ENCODE measurements at places on chromosomes 7 and 10.

- no peak for DNase-seq
Observed at GRCh38 chr7:151442776-151443496, 3.0 kb upstream of the CRYGN start.

DNA sequence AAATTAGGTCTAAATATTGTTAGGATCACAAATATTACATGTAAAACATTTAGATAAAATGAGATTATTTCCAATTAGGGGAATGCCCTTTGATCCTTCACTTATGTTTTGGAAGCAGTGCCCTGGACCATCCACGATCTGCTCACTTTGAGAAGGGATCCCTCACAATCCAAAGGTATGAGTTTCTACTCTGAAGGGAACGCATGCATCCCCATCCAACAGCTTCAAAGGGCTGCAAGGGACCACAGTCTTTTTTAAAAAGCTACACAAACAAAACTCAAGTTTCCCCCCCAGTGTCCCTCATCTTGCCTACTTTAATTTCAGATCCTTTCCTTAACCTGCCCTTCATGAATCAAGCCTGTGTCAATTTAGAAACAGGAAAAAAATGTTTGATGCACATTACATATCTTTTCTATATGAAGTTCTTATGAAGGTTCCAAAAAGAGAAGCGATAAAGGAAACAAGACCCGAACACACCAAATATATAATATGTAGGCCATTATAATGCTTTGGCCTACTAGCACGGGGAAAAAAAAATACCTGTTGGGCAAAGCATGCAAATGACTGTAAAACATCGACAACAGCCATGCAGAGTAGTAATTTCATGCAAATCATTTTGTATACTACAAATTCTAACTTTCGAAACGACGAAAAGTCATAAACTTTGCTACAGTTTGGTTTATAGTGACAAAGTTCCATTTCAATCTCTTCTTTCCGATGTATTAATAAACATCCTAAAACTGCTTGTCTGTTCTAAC lies 2.0 kb downstream of the EIF3A start:
- no peak for DNase-seq

DNA sequence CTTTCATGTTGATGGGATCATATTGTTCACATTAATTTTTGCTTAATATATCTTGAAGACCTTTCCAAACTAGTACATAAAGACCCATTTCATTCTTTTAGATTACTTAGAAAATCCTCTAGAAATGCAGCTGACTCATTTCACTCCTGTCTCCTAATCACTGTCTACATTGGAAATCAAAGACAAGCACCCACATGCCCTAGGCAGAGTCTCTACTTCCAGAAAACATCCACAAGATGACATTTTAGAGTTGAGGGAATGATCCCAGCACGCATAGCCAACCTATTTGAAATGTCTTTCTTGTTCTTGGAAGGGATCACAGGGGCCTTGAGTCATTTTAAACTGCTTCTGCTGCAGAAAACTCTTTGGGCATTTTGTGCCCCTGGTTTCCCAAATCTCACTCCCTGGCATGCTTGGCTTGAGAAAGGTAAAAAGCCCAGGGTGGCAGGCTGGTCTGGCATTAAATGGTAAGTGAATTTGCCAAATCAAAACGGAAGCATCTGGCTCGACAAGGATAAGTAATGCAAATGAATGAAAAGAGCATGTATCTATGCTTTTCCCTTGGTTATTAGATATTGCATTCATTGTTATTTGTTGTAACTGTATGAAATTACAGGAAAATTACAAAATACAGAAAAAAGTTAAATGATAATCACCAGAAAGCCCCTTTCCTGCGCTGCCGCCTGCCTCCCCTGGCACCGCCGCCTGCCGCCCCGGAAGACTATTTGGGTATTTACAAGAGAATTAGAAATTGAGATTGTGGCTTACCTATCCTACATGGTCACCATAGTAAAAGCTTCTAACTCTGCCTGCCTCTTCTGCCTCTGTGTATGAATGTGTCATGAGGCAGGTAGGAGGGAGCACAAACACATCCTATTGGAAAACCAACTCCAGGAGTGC lies 225.3 kb downstream of the PTEN start:
- DNase-seq = no peak

GRCh38 chr10:118241229-118242137 lies 100.6 kb downstream of the FAM204A start:
- DNase-seq = peak; percentile 87

GRCh38 chr7:156036153-156036552 lies 223.9 kb upstream of the SHH start:
- DNase-seq = no peak

GRCh38 chr10:130301021-130301892 lies 165.1 kb downstream of the GLRX3 start:
- peak; percentile 88 for DNase-seq

GRCh38 chr10:14225379-14225778 lies 105.3 kb downstream of the FRMD4A start:
- DNase-seq = no peak

GRCh38 chr7:188727-189500 lies 3.5 kb upstream of the FAM20C start:
- DNase-seq = no peak

DNA sequence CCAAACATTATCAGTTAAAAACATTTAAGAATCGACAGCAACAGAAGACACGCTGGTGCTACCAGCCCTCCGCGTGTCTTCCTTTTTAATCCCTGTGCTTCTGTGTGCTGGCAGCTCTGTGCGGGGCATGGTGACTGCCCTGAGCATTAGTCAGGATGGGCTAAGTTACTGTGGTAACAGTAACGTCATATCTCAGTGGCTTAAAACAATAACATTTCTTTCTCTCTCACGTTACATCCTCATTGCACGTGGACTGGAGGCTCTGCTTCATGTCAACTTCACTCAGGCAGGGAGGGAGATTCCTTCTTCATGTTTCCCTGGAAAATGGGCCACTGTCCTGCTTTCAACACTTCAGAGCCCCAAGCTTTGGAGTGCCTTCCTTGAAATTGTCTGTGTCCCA lies 378.5 kb downstream of the CCSER2 start:
- no peak for DNase-seq

GRCh38 chr7:31087351-31087750 lies 35.2 kb downstream of the ADCYAP1R1 start:
- peak; percentile 25 for DNase-seq

DNA sequence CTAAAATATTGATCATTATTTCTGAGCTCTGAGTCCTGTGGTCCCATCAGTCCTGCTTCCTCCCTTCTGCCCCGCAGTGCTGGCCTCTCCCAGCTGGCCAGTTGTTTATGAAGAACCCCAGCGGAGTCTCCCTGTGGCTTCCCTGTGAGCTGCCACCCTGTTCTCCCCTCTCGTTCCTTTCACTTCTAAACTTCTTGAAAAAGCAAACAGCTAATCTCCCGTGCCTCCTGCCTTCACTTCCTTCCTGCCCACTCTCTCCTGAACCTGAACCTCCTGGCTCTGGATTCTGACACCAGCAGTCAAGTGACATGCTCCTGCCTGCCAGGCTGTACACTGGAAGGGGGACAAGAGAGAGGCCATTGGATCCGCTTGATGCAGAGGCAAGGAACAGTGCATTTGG lies 63.7 kb upstream of the ZPBP start:
- DNase-seq = no peak

GRCh38 chr7:51292596-51292995 lies 24.0 kb downstream of the COBL start:
- no peak for DNase-seq

DNA sequence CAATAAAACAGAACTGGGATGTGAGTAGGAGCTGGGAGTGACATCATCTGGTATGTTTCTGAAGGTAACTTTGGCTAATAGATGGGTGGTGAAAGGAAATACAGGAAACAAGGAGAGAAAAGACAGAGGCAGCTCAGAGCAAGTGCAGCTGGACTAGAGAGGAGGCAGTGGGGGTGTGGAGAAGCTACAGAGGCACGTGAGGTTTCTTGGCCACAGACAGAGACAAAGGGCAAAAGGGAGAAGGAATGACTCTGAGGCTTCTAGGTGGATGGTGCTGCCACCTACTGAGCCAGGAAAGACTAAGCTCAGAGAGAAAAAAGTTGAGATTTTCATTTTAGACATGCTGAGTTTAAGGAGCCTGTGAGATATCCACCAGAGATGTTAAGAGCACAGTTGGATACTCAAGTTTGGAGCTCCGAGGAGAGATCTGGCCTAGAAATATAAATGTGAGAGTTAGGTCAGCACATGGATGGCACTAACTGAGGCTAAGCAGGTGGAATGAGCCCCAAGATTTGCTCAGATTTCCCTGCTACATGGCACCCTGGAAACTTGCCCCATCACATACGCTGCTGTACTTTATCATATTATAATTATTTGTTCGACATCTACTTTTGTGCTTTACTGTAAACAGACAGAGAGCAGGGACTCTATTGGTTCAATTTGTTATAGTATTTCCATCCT lies 293.0 kb upstream of the IMMP2L start:
- DNase-seq = no peak

DNA sequence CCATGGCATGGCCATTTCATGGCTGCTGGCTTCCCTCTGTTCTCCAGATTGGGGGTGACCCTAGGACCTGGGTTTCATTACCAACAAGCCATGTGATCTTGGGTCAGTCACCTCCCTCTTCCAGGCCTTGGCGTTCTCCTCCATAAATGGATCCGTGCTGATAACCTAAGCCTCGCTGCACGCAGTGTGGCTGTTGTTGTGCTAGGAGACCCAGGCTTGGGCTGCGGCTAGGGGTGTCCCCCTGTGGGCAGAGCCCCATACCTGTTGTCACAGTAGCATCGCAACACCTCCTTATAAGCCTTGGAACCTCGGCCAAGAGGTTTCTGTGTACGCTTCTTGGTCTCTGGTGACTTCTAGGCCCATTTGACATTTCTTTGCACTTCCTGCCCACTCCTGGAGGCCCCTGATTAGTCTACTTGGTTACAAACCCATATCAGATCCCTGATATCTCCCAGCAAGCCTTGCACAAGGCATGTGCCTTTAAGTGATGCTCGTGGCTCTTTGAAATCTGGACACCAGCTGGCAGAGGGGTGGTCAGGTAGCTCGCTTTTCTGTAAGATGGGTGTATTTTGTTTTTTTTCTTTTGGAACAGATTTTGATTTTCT lies 23.6 kb downstream of the ZMIZ1 start:
- no peak for DNase-seq

DNA sequence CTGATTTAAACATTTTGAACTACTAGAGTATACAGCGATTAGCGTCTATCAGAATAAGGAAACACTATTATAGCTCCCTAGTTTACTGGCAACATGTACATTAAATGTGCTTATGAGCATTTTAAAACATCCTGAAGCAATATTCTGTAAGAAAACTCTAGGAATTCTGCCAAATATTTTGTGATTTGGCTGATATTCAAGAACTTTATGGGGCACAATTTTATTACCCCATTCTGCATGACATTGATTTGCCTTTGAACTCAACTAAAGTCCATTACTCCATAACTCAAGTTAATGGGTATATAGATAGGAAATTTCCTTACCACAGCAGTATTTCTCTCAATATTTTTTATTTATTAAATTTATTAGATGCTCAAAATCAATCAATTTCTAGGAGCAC lies 369.9 kb upstream of the KCND2 start:
- DNase-seq = no peak

DNA sequence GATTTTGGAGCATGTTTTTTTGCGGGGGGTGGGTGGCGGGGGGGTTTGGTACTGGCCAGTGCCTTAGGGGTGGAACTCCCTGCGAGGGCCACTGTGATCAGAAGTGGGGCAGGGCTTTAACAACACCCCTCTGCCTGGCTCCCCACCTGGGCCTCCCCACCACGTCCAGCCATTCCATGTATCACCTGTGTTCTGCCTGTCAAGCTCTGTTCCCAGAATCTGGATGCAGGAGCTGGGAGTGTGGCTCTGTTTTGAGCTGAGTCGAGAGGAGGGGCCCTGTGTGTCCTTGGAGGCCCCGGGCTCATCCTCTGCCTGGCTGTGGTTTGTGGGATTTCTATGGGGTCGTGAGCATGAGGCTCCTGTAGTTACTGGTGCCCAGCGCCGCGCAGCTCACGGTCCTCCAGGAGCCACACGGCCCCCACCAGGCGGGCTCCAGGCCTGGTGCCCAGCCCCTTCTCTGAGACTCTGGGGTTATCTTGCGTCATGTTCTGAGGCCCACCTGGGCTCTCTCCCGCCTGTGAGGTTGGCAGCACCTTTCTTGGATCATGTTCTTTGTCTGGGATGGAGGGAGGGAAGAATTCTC lies 29.6 kb downstream of the PFKFB3 start:
- DNase-seq = no peak

DNA sequence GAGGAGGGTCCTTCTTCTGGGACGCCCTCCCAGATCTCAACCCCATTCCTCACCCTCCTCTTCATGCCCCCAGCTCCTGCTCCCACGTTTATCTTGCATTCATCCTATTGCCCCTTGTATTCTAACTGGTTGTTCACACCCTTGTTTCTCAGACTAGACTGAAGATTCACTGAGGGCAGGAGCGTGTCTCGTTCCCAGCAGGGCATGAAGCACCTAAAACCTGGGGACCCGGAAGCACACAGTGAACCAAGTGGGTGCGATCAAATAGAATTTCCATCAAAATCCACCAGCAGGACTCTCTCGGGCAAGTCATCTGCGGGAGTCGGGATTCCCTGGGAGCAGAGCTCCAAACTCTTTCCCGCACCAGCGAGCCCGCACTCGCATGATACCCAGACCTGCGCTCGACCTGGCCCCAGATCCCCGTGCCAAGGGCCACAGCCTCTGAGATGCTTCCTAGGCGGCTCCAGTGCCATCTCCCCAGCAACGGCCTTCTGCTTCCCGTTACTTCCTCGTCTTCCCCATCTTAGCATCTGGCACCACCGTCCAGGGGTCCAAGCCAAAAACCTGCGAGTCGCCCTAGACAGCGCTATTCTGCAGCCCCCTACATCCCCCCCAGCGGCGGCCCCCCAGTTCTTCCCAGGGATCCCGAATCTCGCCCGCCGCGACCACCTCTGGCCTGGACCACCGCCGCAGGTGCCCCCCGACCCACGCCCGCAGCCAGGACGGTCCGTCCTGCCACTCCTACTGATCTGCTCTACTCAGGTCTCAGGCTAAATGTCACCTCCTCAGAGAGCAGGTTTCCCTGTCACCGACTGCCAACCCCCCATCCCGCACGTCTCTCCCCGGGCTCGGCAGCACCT lies 6.1 kb upstream of the GBX1 start:
- no peak for DNase-seq

DNA sequence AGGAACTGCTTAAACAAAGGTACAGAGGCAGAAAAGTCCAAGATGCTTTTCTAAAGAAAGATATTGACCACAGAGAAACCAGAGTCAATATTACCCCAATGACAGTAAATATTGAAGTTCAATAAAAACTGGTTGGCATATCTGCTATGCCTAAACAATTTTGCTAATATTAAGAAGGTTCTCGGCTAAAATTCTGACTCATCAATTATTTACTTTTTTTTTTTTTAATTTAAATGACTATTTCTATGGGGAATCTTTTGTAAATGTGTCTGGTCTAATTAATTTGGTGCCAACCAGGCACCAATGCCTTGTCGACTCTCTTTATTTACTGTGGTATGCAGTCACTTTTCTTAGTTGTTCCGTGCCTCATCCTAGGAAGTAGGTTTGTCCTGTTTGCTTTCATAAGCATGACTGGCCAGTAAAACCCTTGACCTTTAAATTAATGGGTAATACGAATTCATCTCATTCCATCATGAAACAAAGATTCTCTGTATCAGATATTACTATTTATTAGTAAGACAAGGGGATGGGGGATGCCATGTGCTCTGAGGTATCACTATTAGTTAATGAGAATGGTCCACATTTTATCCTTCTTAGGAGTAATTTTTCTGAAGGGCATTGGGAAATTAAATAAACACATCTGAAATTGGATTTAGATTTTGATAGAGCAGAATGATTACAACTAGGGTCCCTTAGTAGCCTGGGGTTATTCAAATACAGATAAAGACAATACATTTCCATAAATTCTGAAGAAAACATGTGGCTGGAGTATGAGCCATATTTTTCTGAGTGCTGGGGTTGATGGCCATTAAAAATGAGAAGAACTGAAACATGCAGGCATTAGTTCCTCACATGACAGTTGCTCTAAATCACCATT lies 154.4 kb downstream of the VTI1A start:
- DNase-seq = no peak

Measured in activated effector memory CD4-positive, alpha-beta T cell treated with anti-CD3 and anti-CD28 coated beads, Interleukin-2, amount 50 U/mL, for 16 hours (primary cell).